ENCODE measurements at places on chromosomes 6 and 20.

GRCh38 chr6:154337406-154338005, 19.1 kb downstream of the IPCEF1 start:
- DNase-seq = no peak

- no peak for DNase-seq
Observed at GRCh38 chr6:7866526-7866925, 44.1 kb downstream of the TXNDC5 start.

- no peak for DNase-seq
Observed at GRCh38 chr6:64890609-64891008, 816.4 kb downstream of the EYS start.

DNA sequence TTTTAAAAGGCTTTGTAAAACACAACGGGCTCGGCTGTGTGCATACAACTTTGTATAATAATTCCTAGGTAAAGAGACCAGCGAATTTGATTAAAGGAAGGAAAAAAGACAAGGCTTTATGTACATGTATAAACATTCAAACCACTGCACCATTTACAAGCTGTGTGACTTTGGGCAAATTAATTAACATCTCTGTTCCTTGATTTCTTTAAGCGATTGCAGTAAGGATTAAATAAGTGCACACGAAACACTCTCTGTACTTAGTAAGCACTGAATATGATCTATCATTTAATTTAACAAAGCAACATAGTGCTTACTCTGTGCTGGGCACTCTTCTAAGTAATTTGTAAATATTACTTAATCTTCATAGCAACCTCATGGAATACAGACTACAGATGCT, 19.5 kb upstream of the OCSTAMP start:
- DNase-seq = no peak

- DNase-seq = peak; percentile 68
Observed at GRCh38 chr6:82246802-82247504, 591 bp downstream of the IBTK start.

DNA sequence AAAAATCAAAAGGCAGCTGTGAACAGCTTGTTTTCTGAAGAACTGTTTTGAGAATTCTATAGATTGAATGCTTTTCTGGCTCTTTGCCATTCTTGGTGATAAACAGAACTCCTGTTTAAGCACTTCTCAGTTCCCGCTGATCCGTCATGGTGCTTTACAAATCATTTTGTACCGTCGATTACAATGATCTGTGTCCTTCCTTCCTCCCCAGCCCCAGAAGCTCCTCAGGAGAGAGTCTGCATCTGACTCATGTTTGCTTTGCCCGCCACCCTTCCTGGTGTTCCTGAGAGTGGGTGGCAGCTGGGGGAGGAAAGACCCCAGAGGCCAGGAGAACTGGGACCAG, 538.6 kb upstream of the MARCKS start:
- DNase-seq = no peak

- no peak for DNase-seq
Observed at GRCh38 chr6:158086504-158087223, 81.4 kb downstream of the SERAC1 start.

GRCh38 chr6:16694781-16695578, 66.3 kb downstream of the ATXN1 start:
- DNase-seq = no peak

DNA sequence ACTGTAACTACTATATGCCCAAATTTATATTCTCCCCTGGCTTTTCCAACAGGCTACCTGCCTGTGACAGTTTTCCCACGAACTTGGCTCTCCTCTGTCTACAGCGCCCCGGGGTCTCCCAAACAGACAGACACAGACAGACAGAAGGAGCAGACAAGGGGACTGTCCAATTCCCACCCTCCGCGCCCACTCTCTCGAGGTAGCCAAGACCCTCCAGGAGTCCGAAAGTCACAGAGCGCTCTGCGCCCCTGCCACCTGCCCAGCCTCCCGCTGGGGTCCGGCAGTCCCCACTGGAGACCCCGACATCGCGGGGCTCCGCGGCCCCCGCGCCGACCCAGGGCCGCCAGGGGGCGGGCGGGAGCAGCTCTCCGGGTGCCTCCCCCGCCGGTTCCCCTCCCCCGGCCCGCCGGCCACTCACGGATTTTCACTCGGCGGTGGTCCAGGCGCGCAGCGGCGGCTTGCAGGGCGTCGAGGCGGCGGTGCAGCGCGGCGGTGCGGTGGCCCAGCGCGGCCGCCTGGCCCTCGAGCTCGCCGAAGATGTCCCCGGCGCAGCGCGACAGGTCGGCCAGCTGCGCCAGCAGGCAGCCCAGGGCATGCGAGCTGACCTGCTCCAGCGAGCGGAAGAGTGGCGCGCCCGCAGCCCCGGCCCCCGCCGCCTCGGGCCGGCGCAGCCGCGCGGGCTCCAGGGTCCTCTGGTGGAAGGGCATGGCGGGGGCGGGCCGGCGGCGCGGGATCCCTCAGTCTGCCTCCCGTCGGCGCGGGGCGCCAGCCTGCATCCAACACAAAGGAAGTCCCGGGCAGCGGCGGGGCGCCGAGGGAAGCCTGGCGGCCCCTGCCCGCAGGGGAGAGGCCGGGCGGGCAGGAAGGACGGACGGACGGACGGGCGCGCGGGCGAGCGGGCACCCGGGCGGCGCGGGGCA, 81.3 kb upstream of the CCDC28A start:
- DNase-seq = peak; percentile 64

GRCh38 chr20:31833931-31834521, 11.4 kb downstream of the FOXS1 start:
- DNase-seq = no peak

DNA sequence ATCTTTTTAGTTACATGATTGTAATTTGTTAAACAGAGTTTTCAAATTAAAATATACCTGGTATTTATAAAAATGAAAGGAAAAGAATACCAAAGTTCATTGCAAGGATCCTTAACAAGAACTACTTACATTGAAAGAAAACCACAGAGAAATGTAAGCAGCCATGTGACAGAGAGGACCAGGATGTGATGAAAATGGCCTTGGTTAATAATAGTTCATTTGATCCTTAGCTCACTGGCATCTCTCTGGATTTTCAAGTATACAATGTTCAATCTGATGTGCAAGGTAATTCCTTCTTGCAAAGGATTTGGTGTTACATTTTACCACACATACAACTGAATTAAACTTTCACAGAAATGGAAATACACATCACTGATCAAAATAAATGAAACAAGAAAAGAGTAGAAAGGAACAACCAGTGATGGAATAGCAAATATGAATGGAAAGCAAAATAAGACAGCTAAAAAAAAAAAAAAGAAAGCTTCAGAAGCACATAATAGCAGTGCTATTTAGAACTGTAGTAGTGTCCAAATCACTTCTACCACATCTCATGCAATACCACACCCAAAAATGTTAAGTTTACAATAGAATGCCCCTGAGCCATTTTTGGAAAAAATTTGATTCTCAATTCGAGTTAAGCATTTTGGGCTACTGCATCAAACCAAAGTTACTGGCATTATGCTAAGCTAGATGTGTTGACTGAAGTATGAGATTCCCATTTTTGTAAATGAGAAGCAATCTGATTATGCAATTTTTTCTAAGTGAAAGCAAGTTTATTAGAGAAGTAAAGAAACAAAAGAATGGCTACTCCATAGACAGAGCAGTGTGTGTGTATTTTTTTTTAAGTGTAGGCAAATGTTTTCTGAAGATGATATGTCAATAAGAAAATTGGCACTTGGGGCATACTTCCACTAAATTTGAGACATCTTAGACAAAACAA, 22.6 kb upstream of the HLA-A start:
- no peak for DNase-seq

GRCh38 chr20:537983-538382, 5.6 kb downstream of the CSNK2A1 start:
- DNase-seq = no peak

- DNase-seq = peak; percentile 39
Observed at GRCh38 chr20:7980332-7981046, 39.1 kb downstream of the TMX4 start.

DNA sequence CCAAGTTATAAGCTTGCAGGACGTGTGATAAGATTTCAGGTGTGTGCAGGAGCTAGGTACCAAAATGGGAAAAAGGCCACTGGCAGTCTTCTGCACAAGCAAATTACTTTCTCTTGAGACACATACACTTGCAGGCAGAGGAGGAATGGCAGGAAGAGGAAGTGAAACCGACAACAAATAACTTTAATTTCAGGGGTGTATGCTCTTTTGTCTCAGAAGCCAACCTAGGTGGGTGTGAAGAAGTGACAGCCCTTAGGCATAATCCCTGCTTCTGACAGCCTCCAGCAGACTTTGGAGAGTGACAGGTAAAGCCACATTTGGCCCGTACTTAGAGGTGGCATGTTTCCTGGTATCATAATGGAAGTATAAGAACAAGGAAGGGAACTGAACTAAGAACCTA, 118.8 kb upstream of the TRAF3IP2 start:
- DNase-seq = no peak

DNA sequence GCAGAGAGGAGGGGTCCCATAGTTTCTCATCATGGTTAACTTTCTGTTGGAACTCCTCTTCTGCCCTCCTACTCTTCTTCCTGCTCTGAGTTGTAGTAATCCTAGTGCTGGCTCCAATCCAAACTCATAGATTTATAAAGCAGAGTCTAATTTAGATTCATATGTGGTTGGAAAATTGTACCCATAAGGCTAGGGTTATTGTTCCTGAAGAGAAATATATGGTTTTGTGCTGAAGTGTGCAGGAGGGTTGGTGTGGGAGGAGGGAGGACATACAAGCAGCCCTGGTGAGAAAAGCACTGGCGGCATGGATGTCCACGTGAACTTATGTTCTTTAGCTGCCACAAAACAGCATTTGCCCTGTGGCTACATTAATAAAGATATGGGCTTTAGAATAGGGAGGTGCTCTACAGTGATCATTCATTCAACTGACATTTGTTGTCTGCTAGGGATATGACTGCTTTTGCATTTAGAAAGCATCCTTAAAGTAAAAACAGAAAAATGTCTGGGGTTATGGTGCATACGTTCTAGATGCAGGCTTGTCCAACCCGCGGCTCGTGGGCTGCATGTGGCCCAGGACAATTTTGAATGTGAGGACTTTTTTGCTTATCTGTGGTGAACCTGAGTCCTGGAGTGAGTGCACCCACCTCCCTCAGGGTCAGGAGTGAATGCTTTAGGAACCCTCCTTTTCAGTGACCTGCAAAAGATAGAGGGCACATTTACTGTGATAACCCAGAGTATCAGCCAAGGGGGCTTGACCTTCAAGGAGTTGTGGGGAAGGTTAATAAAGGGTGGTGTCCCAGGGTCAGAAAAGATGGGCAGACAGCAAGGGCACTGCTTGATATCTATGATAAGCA, 4.1 kb downstream of the HLA-A start:
- no peak for DNase-seq

DNA sequence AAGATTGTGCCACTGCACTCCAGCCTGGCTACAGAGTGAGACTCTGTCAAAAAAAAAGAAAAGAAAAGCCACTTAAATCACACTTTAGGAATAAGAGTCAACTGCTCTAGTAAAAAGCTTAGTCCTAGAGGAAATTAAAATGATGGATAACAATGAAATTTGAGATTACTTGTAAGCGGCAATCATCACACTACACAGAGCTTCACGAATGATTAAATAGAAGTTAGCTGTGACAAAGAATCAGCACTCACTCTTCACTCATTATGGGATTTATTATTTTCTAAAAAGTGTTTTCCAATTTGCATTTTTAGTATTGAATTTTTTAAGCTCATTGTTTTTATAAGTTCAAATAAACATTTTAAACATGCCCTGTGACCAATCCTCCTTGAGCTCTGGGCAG, 718.0 kb downstream of the UTRN start:
- DNase-seq = no peak

GRCh38 chr20:37980383-37980782, 52.9 kb downstream of the TTI1 start:
- no peak for DNase-seq

DNA sequence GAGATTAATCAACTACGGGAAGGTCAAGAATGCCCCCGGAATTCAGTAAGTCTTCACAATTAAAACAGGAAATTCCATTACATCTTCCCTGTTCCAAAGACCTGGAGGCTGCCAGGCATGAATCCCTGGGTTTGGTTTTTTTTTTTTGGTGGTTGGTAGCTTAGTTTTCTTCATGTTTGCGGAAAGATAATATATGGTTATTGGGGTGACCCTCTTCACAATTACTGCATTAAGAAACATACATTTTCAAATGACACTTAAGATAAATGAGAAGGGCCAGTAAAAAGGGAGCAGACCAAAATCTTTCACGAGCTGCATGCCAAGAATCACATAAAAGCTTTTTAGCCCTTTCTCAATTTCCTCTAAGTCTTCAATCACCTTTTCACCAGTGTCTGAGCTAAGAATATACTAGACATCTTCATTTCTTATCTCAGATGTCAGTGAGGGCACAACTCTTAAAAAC, 64.0 kb downstream of the KIF13A start:
- peak; percentile 60 for DNase-seq

DNA sequence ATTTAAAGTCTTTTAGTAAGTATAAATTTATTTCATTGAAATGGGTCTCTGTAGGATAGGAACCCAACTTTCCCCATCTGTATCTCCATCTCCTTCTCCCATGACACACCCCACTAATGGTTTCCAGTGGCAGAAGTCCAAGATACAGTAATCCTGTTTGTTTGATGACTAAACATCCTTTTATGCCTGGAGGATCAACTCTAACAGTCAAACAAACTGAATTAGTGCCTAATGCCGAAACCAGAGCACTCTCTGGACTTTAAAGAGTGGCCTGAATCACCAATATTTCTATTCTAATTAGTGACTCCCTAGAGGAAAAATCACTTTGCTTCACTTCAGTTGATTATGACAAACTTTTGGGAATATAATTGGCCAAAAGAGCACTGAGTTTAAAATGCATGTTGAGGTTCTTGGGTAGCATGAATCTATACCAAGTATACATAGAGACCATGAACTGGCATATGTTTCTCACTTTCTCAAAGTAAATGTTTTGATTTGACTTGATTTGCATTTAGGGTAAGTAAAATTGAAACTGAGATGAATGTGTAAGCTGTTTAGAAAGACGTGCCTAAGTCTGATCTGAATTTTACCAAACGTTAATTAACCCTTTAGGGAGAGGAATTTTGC, 776.4 kb upstream of the NRSN1 start:
- DNase-seq = peak; percentile 91

GRCh38 chr6:35071347-35071994, 69.7 kb downstream of the TCP11 start:
- no peak for DNase-seq

GRCh38 chr6:50442531-50443040, 270.7 kb upstream of the TFAP2D start:
- DNase-seq = no peak

DNA sequence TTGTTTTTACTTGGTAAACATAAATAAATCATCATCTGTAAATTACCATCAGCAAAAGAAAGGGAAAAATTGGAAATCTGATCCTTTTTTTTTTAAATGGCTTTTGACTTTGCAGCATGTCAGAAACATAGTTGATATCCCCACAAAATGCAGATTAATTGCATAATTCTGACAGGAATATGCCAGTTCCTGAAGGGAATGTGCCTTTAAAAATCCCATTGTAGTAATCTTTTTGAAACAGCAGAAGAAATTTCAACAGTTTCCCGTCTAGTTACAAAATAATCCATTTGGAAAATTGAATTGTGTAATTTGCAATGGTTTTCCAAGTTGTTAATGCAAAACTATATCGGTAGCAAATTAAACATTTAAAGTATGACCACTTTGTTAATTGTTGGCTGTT, 95.2 kb downstream of the DOK5 start:
- no peak for DNase-seq
